ENCODE measurements at places on chromosomes 6 and 20.

- no peak for DNase-seq
These were observed 27.8 kb downstream of the SLC23A2 start for GRCh38 chr20:4973330-4974097.

DNA sequence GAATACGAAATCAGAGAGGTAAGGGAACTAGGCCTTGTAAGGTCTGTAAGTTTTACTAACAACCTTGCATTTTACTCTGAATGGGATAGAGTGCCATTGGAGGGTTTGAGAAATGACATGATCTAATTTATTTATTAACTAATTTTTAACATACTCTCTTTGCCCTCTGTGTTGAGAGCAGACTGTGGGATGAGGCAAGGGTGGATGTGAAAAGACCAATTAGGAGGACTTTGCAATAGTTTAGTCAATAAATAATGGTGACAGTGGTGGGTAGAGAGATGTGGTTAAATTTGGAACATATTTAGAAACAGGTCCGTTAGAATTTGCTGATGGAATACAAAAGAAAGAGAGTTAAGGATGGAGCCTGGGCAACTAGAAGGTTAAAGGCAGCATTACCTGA is 60.0 kb downstream of the MKKS start:
- DNase-seq, result no peak

DNA sequence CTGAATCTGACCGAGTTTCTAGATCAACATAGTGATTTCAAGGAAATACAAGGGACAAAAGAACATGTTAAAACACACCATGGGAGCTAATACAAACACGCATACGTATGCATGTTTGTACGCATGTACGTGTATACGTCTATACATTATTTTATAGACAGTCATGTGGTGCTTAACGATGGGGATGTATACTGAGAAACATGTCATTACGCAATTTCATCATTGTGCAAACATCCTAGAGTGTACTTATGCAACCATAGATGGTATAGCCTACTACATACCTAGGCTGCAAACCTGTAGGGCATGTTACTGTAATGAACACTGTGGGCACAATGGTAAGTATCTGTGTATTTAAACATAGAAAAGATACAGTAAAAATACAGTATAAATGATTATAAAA is 25.0 kb upstream of the NELFCD start:
- no peak for DNase-seq

DNA sequence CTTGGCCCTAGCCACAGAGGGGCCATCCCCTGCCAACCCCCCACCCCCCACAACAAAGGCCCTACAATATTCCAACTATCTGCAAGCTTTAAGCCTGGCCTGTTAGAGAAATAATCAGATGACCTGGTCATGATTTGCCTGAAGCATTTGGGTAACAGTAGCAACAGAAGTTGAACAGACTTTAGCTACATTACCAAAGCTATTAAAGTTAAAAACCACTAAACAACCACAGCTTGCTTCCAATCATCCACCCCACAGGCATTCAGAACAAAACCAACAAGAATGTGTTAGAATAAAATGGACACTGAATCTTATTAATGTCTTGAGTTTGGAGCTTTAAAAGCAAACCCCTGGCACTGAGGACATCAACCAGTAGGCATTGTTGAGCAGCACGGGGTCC is 250.9 kb downstream of the LRFN2 start:
- no peak for DNase-seq

DNA sequence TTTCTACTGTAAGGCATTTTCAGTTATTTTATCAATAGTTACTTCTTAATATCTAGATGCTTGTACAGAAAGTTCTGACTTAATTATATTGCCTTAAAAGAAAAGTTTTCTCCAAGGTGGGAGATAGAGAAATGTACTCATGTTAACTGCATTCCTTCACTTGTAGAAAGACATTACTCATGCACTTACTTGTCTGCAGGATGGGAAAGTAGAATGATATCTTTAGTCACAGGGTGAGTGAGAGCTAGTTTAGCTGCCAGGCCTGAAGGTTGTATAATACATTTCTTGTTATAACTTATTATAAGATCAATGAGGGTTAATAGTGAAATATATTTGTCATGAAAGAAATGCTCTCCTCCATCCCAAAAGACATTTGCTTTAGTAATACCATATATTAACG is 92.1 kb downstream of the CRYBG1 start:
- DNase-seq, result no peak

- no peak for DNase-seq
These were observed 90.9 kb downstream of the SPTLC3 start for GRCh38 chr20:13099676-13100075.

DNA sequence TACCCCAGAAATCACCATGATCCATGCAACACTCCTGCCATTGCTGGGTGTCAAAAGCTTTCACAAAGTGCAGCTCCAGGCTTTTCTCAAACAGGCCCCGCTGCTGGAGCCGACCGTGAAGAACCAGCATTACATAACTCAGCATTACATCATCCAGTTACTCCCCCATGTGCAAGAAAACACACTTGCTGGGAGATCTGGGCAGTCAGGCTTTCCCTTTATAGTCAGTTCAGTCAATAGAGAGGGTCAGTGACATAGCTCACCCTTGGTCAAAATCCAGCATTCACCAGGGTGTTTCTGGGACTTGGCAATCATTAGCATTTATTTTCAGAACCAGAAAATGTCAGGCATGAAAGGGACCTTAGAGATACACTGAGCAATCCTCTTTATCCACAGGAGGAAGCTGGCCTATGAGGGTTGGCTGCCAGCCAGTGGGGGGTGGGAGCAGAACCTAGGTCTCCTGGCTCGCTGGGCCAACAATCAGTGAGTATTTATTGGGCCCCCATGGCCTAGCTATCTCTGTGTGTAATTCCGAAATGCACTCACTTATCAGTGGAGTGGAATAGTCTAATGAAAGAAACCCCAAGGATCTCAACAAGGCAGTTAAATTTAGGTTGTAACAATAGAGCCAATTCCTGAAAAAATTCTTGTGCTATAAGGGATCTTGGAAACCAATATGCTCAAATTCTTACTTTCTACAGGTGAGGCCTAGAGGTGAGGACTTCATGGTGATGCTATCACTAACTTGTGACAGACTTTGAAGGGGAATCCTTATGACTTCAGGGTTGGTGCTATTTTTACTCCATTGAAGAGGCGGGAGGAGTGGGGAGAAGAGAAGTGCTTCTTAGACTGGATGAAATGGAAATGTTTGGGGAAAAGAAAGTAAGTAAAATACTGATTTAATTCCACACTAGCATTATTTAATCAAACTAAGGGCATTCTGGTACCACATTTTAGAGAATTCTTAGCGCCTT is 54.6 kb downstream of the LYRM4 start:
- no peak for DNase-seq

DNA sequence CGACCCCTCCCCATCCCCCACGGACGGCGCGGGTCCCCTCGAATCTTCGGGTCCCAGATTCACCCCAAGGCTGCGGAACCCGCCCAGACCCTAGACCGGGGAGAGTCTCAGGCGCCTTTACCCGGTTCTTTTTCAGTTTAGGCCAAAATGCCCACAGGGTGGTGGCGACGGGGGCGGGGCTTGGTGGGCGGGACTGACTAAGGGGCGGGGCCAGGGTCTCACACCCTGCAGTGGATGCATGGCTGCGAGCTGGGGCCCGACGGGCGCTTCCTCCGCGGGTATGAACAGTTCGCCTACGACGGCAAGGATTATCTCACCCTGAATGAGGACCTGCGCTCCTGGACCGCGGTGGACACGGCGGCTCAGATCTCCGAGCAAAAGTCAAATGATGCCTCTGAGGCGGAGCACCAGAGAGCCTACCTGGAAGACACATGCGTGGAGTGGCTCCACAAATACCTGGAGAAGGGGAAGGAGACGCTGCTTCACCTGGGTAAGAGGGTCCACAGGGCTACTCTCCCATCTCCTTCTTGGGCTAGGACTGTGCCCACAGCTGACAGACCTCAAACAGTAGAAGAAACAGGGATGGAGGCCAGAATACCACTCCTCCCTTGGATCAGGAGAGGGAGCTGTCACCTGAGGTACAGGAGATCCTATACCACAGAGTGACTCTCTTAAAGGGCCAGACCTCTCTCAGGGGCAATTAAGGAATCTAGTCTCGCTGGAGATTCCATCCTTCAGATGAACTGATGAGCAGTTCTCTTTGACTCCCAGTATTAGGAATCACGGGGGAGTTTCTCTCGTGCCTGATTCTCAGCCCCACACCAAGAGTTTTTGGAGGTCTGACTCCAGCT is 942 bp downstream of the HLA-E start:
- peak; percentile 62 for DNase-seq

DNA sequence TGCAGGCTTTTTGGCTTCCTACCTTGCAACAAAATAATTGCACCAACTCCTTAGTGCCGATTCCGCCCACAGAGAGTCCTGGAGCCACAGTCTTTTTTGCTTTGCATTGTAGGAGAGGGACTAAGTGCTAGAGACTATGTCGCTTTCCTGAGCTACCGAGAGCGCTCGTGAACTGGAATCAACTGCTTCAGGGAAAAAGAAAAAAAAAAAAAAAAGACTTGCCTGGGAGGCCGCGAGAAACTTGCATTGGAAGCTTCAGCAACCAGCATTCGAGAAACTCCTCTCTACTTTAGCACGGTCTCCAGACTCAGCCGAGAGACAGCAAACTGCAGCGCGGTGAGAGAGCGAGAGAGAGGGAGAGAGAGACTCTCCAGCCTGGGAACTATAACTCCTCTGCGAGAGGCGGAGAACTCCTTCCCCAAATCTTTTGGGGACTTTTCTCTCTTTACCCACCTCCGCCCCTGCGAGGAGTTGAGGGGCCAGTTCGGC is 420 bp downstream of the SOX4 start:
- DNase-seq, result no peak

- no peak for DNase-seq
These were observed at the start of gene LAMA4 for GRCh38 chr6:112253841-112254816. Gene LAMA4 (minus strand): TSS chr6:112254567. CDS start chr6:112254150, 417 bp downstream.

- DNase-seq, result no peak
These were observed 15.6 kb downstream of the PKIG start for GRCh38 chr20:44597930-44598329.

DNA sequence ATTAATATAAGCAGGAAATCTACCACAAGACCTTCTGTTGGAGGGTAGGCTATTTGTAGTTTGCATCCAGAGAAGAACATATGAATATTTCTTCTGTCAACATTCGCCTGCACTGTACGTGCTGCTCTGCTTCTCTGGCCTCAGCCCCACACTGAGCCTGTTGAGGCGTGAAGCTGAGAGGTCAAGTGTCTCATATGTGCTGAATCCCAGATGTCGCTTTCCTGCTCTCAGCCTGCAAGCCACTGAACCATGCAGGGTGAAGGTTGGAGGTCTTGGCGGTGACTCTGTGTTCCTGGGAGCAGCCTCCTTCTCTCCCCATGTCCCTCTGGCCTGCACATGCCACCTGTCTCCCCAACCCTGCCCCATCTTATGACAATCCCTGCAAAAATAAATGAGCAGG is 83.6 kb downstream of the TMEM170B start:
- DNase-seq, result no peak

- DNase-seq, result no peak
These were observed at the start of gene C6orf118 for GRCh38 chr6:165308926-165309731. Gene C6orf118 (minus strand): TSS chr6:165309605. CDS start chr6:165309586, 19 bp downstream.

GRCh38 chr6:91672201-91672600 is 1085.3 kb upstream of the MAP3K7 start:
- DNase-seq, result no peak

- DNase-seq, result no peak
These were observed 431.5 kb upstream of the ARID1B start for GRCh38 chr6:156345700-156346099.

DNA sequence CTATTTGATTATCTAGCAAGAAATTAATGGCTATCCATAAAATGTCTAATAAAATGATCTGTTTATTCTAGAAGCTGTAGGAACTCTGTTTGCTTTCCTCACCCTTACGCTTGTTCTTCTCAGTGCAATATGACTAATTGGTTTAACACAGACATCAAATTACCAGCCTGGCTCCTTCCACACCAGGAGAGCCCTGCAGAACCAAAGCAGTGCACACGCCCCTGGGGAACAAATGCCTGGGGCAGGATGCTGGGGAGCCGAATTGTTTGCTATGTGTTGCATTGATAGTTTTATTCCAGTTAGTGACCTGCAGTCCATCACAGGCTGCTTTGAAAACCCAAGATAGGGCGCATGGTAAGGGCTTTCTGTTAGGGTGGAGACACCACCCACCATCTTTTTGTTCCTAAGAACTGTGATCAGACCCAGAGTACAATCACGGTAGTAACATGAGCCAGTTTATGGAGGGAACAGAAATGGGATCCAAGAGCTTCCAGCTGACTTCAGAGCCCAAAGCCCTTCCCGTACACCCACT is 126.4 kb upstream of the CD93 start:
- DNase-seq, result no peak

DNA sequence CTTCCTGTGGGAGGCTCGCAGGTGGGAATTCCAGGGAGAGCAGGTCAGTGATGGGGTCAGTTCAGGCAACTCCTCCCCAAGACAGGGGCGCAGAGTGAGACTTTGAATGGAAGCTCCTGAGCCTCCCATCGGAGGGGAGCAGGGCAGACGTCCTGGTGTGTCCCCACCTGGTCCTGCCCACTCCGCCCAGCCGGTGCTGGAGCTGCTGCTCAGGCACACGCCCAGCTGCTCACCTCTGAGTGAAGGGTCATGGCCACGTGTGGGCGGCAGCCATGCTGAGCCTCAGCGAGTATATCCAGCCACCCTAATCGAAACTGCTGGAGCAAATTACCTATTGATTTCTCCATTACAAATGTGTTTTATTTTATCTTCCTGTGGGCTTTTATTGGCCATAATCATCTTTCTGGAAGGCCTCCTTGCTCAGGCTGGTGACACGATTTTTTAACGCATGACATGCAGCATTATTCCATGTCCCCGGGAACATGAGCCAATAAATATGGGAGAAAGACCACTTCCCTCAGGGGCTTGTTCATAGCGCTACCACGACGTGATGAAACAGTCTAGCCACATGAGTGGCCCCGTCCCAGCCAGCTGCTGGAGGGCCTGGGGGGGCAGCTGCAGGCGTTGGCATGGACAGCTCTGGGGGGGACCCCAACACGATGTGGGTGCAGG is 148.1 kb downstream of the TAF4 start:
- no peak for DNase-seq

DNA sequence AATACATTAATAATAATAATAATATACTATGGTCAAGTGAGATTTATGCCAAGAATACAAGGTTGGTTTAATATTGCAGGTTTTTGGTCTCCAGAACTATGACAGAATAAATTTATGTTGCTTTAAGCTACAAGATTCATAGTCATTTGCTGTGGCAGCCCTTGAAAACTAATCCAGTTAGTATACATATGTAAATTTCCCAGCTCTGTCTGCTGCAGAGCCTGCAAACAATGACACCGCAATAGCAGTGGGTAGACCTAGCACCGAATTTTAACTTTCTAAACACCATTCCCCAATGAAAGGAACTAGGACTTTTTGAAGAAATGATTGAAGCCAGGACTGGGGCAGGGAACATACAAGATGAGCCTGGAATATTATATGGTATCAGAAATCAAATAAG is 647.7 kb upstream of the NRSN1 start:
- DNase-seq, result no peak

- no peak for DNase-seq
These were observed 528.9 kb downstream of the EPM2A start for GRCh38 chr6:145206247-145206907.

GRCh38 chr20:50886184-50886790 is 45.0 kb downstream of the ADNP start:
- no peak for DNase-seq

- no peak for DNase-seq
These were observed 117.5 kb upstream of the CEP85L start for GRCh38 chr6:118768904-118769325.

- no peak for DNase-seq
These were observed 25.3 kb upstream of the ZNFX1 start for GRCh38 chr20:49303065-49303552.

Data from GM12892 (cell line).